Stimulated activated CD4-positive, alpha-beta T cell treated with anti-CD3 and anti-CD28 coated beads, Interleukin-1b, Interleukin-23, amount 100 ng/mL, for 24 hours (primary cell): ENCODE measurements at places on chromosomes 16 and 17.

DNA sequence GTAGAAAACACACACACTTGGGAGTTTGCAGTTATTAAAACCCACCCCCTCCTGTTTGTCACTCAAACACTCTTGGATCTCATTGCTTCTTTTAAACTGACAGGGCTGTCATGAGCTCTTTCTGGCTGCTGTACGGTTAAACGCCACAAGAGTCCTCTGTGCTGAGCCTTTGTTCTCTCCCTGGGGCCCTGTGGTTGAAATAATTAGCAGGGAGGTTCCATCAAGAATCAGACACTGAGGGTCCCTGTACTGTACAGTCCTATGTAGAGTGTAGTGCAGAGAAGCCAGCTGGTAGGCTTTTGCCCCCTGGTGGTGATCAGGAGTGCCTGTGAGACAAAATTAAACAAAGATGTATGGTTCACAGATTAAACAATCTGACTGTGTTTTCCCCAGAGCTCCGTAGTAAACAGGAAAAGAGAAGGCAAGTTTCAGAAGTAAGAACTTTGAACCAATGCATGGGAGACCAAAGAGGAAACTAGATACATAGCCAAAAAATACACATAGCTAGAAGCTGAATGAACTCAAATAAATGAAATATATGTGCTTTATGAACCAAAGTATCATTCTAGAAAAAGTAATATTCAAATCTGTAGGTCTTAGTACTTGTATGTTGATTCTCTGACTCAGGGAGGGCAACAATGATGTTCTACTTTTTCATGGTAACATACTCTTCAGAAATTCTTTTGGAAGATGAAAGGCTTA, 1.4 kb upstream of the SSH2 start:
- peak; percentile 26 for DNase-seq

- DNase-seq = no peak
These were observed 14.5 kb downstream of the NGFR start for GRCh38 chr17:49509588-49509917.

- DNase-seq = no peak
These were observed 9.5 kb downstream of the USP22 start for GRCh38 chr17:21033350-21033749.

DNA sequence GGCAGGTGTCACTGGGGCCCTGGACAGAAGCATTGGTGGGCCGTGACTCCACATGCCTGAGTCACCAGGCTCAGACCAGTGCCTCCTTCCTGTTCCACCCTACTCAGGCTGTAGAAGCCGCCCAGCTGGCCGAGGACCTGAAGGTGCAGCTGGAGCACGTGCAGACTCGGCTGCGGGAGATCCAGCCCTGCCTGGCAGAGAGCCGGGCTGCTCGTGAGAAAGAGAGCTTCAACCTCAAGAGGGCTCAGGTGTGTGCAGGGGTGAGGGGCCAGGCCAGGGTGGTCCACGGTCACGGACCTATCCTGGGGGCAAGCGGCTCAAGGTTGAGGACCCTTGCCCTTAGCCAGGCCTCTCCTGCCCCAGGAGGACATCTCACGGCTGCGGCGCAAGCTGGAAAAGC, 9.6 kb downstream of the RNF40 start:
- no peak for DNase-seq

DNA sequence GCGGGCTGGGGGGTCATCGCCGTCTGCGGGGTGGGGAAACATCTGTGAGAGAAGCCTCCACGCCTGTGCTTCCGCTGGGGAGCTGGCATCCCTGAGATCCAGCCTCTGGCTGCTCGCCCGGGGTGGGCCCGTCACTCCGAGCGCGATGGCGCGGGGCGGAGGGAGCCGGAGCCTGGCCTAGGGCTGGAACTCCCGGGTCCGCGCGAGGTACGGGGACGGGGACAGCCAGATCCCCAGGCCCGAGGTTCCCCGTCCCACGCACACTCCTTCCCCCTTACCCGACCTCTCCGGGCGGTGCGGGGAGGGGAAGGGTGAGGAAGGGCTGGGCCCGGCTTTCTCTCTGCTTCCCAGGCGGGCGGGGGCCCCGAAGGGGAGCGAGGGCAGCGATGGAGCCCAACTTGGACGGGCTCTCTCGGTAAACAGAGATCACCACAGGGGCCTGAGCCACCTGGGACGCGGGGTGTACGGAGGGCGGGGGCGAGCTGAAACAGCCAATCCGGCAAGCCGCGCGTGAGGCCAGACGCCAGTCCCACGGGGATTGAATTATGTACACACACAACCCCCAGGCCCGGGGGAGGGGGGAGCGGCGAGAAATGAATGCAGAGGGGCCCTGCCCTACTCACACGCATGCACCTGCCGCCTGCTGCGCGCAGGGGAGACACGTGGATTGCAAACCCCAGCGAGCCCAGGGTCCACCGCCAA, at the start of gene SLC16A11:
Gene SLC16A11, minus strand, starts transcription at position 596 of the 702 bp plus-strand sequence. Its CDS starts 579 bp downstream, at position 17.
- DNase-seq = no peak

- no peak for DNase-seq
These were observed 39.2 kb downstream of the NT5M start for GRCh38 chr17:17342242-17342945.

- no peak for DNase-seq
These were observed 393.9 kb upstream of the SALL1 start for GRCh38 chr16:51544851-51545467.

DNA sequence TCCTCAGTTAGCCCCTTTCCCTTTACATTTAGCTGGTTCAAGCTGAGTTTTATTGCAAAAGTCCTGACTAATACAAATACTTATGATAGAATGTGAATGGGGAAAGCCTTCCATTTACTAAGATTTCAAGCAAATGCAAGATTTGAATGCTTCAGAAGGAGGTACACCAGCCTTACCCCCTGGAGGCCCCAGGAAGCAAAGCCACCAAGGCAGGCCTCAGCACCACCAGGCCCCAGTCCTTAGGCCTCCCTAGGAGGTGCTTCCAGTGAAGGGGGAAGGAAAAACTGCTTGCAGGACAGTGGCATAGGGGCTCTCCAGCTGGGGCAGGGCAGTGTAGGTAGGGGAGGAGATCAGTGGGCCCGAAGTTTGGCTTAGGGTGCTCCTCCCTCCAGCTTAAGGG, 7.3 kb upstream of the PRPSAP2 start:
- no peak for DNase-seq

DNA sequence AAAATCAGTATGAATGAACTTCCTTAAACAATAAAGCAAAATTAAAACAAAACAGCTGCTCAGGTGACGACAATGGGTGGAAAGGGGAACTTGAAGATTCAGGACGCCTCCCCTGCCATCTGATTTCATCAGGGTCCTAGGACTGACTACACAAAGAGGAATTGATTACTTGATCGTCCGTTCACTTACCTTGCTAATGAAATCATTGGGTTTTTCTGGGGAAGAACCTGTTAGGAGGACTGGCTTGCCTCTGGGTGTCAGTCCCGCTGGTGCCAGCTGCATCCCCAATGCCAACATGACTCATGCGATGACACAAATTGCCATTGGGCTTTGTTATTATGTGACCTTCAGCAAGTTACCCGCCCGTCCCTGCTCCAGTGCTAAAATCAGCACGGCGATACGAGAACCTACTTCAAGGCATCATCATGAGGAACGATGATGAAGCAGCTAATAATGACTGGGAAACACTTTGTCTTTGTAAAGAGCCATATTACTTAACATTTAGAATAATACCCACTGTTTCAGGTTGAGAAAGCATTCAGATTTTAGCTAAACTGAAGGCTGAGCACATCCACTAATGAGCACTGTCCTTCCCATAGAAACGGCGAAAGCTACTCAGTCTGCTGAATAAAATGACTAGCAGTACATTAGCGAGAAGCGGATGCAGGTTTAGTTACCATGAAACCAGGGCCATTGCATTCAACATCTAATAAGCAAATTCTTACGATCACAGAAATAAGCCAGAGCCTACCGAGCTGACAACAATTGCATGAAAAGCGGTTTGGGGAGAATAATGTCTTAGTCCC, 139.4 kb downstream of the ZFHX3 start:
- DNase-seq = no peak

GRCh38 chr17:13813347-13814240, 211.9 kb upstream of the HS3ST3A1 start:
- DNase-seq = no peak

GRCh38 chr16:73192232-73192894, 144.4 kb upstream of the ZFHX3 start:
- DNase-seq = no peak

GRCh38 chr16:67226295-67226803, 581 bp upstream of the TMEM208 start:
- no peak for DNase-seq

DNA sequence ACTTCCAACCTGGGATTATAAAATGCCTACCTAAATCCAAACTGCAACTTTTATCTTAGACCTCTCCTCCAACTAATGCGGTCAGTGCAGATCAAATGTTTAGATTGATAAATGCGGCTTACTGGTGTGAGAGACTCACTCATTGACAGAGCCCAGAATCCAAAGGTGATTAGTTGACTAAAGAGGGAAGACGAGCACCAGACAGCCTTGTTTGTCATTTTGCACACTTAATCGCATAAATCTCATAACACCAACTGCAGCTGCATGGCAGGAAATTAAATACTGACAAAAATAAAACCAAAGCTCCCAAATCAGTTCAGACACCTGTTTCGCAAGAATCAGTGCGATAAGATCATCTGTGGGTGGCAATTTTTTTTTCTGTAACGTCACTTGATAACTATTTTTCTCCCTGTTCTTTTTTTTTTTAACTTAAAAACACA, 35.9 kb downstream of the NACA2 start:
- DNase-seq = no peak
